ENCODE measurements at places on chromosomes 1 and 21.

GRCh38 chr1:243550276-243550675 is 294.4 kb downstream of the SDCCAG8 start:
- DNase-seq: no peak

DNA sequence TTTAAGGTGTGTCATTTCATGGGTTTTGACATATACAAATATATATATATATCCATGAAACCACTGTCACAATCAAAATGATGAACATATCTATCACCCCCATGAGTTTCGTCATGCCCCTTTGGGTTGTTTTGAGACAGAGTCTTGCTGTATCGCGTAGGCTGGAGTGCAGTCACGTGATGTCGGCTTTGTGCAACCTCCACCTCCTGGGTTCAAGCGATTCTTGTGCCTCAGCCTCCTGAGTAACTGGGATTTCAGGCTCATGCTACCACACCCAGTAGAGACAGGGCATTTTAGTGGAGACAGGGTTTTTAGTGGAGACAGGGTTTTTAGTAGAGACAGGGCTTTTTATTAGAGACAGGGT is 8.0 kb downstream of the HJV start:
- DNase-seq: no peak

DNA sequence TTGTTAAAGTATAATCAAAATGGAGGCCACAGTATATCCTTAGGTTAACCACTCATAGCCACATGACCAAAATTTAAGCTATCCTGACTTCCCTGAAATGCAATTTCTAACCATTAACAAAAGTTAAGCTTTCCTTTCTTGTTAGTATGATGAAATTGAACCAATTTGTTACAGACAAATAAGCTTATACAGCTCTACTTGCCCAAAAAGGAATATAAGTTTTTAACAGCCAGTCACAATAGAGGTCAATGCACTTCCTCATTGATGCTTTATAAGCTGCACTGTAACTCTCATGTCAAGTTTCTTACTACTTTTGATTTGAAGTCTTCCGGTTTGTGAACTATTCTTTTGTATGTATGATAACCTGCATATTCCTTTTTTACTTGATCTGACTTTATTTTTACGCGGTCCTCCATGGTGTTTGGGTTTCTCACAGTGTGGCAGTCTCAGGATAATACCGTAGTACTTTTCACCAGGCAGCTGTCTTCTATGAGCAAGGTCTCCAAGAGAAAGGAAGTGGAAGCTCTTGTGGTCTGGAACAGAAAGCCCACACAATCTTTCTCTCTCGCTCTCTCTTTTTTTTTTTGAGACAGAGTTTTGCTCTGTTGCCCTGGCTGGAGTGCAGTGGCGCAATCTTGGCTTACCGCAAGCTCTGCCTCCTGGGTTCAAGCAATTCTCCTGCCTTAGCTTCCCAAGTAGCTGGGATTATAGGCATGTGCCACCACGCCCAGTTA is 331.6 kb downstream of the SRGAP2C start:
- DNase-seq: peak; percentile 95

- DNase-seq: no peak
Measured at GRCh38 chr1:230458509-230458908, 32.4 kb upstream of the PGBD5 start.

DNA sequence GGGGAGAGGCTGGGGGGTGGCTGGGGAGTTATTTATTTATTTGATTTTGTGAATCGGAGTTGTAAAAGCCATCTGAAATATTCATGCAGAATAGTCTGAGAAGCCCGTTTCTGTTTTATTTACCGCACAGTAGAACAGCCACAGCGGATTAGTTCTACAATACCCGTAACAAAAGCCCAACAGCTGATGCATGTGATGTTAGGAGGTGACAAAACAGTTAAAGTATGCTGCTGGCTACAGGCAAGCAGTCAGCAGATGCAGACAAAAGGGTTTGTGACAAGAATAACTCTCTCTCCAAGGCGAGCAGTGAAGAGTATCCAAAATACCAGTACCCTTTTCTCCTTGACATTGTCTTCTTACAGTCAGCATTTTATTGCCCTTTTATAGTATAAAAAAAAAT is 42.0 kb downstream of the PROX1 start:
- DNase-seq: no peak

DNA sequence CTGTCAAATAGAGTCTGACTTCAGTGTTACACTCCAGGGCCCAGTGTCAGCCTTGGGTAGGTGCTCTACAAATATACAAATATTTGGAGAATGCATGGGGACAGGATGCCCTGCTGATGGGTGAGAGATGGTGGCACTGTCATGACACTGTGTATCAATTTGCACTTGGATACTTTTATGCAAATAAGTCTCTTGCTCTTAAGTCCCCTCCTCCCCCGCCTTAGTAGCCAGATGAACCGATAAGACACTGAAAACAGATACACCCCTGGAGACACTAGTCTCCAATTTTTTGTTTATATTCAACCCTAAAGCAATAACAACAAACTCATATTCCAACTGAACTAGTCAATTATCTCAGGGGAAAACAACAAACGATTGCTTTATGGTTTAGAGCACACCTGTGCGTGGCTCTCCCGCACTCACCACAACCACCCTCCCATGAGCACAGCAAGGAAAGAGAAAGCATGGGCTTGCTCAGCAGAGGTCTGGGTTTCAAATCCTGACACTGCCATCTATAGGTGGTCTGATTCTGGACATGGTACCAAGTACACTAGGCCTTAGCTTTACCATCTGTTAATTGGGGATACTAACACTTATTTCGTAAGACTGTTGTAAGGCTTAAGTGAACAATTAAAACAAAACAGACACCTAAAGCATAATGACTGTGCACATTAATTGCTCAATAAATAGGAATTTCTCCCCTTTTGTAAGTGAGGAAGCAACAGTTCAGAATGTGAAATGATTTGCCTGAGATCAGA is 50.3 kb downstream of the HIVEP3 start:
- peak; percentile 87 for DNase-seq

- DNase-seq: no peak
Measured at GRCh38 chr1:156465747-156466365, 34.7 kb downstream of the MEF2D start.

GRCh38 chr1:225666495-225666894 is 13.6 kb upstream of the ENAH start:
- no peak for DNase-seq

DNA sequence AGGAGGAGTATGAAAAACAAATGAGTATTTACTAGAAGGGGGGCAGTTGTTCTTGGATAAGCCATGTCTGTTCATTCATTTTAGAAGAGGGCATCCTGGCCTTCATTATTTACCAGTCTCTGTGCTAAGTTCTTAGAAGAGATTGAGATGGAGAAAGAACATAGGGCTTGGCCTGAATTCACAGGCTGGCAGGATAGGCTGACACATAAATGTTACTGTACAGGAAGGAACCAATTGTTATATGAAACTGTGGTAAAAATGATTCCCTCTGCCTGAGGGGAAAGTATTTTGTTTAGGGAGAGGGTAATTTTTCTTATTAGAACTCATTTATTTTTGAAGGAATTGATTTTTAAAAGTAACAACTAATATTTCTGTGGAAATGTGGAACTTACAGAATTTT is 99.5 kb downstream of the MAN1A2 start:
- DNase-seq: no peak

GRCh38 chr1:241485145-241485544 is 34.4 kb downstream of the FH start:
- DNase-seq: no peak

DNA sequence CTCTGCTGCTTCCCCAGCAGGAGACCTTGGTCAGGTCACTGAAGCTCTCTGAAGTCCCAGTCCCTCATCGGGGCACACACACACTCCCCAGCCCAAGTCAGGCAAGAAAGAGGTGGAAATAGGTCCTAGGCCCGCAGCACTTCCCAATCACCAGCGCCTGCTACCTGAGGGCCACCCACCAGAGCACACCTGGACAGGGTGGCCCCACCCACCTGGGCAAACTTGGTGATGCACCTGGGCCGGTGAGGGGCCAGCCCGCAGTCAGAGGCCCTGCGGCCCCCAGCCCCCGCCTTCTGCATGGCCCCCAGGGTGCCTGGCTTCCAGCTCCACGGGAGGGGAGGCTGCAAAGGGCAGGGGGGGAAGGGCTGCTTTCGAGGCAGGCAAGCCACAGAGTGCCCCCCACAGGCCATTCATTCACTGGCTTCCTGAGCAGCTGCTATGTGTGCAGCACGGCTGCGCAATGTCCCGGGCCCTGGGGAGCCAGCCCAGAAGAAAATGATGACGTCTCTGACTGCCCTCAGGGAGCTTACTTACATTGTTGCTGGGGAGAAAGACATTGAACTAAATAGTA is 4.7 kb downstream of the SH2D5 start:
- no peak for DNase-seq

- no peak for DNase-seq
Measured at GRCh38 chr1:8706995-8707396, 110.4 kb downstream of the RERE start.

GRCh38 chr1:232306269-232306961 is 323.5 kb downstream of the SIPA1L2 start:
- no peak for DNase-seq

- DNase-seq: no peak
Measured at GRCh38 chr1:14612256-14612655, 13.8 kb downstream of the KAZN start.

DNA sequence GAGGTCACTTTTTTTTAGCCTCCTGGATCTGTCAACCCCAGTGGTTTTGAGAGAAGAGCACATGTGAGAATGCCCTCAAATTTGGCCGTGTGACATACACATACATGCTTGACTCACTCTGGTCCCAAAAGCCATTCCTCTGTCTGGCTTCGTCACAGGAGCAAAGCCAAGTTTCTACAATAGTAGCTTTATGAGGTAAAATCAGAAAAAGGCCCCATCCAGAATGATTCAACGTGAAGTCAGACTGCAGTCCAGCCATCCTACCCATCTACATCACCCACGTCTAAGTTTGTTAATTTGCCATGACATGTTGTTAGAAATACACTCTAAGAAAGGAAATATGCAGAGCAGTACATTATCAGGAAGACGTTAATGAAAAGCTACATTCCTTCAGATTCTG is 245.2 kb downstream of the SDCCAG8 start:
- DNase-seq: no peak

DNA sequence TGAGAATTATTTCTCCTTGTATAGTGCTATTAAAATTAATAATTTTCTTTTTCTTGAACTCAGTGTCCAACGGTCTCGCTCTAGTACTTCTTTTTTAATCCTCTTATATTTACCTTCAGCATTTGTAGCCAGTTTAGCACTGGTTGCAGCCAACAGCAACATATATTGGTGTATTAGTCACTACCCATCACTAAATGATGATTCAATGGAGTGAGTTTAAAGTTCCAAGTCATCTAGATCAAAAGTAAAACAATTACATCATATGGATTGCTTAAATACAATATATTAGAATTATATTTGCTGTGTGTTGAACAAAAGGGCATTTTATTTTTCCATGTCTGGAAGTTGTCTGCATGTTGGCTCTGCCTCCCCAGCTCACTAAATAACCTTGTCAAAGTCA is 591.8 kb downstream of the ADGRL2 start:
- DNase-seq: no peak

- DNase-seq: no peak
Measured at GRCh38 chr21:29102791-29103257, 27.6 kb upstream of the MAP3K7CL start.

DNA sequence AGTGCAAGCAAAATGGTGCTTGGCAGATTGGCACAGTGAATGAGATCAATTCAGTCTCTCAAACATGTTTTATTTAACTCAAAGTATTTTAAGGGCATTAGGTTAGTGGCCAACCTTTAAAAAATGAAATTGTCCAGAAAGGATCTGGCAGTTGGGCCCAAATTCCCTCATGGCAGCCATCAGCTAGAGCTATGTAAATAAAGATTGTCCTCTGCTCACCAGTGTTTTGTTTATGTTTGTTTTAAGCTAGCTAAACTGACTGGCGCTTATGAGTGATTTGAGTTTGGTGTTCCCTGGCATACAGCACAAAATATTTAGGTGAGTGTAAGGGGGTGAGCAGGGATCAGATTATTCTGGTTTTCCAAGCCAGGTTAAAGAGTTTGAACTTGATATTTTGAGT is 18.1 kb downstream of the HDAC1 start:
- no peak for DNase-seq

GRCh38 chr21:32334980-32335531 is 36.4 kb downstream of the MRAP start:
- DNase-seq: no peak

DNA sequence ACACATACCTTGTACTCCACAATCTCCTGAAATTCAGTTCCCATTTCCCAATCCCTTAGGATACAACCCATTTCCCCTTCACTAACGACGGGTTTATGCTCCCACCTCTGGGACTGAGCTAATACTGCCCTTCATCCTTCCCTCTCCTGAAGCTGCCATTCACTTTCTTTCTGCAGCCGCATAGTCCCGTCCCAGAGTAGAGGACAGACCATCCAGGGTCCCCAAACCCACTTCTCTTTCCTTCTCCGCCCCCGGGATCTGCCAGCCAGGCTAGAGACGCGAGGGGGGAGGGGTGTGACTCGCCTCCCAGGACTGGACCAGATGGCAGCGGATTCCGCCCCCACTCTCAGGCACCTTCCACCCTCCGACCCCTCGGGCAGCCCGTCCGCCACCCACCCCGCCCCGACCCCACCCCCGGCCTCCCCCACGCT is 679 bp downstream of the ABL2 start:
- DNase-seq: no peak

DNA sequence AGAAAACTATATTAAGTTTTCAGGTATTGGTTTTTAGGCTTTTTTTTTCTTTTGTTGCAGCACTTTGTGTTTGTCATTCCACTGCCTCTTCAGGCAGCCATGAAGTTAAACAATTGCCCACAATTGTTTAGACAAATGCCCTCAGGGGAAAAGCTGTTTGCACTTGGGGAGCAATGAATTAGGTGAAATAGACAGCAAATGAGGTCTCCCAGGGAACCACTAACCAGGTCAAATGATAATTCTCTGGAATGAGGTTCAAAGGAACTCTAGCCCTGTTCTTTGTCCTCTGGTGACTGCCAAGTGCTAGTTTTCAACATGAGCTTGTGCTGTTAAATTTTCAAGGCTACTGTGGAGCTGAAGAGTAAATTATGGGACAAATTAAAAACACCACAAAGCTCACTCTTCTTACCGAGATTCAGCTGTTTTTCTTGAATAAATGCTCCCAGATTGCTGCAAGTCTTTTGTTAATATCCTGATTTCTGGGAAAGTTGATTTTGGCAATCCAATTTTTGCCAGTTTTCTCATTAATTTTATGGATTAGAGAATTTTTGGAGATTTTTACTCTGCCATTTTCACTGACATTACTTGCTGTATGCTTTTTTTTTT is 15.1 kb upstream of the MAB21L3 start:
- no peak for DNase-seq

DNA sequence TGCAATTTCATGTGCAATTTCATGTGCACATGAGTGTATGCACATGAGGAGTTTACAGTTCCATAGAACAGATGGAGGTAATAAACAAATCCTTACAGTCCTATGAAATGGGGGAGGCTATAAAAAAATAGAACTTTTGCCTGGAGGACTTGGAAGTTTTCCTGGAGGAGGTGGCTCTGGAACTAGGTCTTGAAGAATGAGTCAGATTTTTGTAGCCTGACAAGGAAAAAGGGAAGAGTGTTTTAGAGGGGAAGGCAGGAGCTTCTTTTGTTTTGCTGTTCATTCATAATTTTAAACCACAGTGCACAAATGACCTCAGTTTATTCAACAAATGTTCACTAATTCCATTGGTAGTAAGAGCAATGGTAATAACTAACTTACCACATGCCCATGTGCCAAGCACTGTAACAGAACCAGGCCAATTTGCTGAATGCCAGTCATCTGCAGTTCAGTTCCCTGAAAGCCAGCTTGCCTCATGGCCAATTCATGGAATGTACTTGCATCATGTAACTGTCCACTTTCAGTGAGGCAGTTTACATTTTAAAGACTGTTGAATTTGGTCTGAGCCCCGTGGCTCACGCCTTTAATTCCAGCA is 2.7 kb downstream of the DIO1 start:
- no peak for DNase-seq

Data from Jurkat, Clone E6-1 (cell line).